ENCODE measurements at places on chromosomes 2 and 18.

- DNase-seq = no peak
Measured at GRCh38 chr2:222261504-222261903, 37.3 kb downstream of the PAX3 start.

DNA sequence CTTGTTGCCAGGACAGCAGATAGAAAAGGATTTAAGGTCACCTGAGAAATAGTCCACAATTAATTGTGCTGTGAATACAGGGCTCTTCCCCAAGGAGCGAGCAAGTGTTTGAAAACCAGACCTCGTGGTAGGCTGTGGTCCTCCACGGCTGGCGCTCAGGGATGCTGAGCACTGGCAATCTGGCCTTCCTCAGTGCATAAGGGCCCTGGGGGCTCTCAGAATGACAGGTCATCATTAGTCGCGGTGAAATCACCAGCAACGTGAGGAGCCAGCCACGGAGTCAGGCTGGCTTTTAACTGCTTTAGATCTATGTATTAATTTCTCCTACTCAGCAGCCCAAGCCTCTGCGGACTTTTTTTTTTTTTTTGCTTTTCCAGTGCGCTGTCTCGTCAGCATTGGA is 148.5 kb downstream of the FHOD3 start:
- DNase-seq = no peak

- DNase-seq = no peak
Measured at GRCh38 chr18:69455125-69455524, 54.4 kb downstream of the DOK6 start.

DNA sequence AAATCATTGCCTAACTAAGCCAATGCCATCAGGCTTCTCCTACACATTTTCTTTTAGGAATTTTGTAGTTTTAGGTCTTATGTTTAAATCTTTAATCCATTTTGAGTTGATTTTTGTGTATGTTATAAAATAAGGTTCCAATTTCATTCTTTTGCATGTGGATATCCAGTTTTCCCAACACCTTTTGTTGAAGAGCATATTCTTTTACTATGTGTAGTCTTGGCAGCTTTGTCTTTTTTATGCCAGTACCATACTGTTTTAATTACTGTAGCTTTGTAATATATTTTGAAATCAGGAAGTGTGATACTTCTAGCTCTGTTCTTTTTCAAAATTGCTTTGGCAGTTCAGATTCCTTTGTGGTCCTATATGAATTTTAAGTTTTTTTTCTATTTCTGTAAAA is 11.0 kb downstream of the FASTKD2 start:
- DNase-seq = no peak

GRCh38 chr18:34258176-34258575 is 33.5 kb upstream of the NOL4 start:
- DNase-seq = no peak

DNA sequence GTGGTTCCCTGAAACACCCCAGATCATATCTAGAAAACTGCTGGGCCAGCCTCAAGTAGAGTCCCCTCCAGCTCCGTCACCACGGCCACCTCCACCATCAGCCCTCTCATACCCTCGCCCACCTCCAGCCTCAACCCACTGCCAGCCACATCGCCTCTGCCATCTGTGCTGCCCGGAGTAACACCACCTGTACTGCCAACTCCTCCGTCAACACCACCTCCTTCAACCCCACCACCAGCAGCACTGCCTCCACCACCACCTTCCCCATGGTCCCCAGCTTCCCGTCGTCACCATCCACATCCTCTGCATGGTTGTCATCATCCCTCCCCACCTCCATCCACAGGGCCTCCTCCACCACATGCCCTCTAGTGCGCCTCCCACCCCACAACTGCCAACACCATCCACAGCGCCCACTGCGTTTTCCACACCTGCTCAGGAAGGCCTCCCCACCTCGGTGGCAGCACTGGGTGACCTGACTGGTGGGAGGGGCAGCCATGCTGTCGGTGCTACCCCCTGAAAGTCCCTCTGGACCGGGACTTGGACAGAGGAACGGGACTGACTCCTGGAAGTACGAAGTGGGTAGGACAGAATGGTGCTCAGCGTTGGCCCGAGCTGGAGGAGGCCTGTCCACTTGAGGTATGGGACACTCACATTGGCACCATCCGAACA is 1.6 kb downstream of the SNED1 start:
- no peak for DNase-seq

- DNase-seq = no peak
Measured at GRCh38 chr2:132804051-132804450, 134.0 kb upstream of the LYPD1 start.
